Stimulated activated CD8-positive, alpha-beta memory T cell treated with anti-CD3 and anti-CD28 coated beads, Interleukin-7, amount 100 ng/mL, for 48 hours (primary cell): ENCODE measurements at places on chromosomes 6 and 20.

GRCh38 chr6:81172056-81172740, 580.3 kb downstream of the TENT5A start:
- no peak for DNase-seq

- no peak for DNase-seq
These were observed 24.9 kb downstream of the GPLD1 start for GRCh38 chr6:24464253-24465038.

DNA sequence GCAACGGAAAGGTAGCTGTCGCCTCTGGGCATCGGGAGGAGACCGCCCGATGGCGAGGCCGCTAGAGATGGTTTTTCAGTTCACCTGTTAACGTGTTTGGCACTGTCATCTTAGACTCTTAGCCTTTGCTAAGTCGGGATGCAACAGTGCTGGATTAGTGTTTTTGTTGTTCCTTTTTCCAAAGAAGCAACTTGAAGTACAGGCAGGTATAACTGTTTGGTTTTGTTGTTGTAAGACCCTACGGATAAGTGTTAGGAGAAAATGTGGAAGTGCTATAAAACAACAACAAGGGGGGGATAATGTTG, 723 bp downstream of the MANEA start:
- DNase-seq: no peak

- no peak for DNase-seq
These were observed 65.6 kb downstream of the TMEM200A start for GRCh38 chr6:130431346-130431852.

GRCh38 chr20:62668441-62669027, 26.2 kb downstream of the SLCO4A1 start:
- DNase-seq: no peak

DNA sequence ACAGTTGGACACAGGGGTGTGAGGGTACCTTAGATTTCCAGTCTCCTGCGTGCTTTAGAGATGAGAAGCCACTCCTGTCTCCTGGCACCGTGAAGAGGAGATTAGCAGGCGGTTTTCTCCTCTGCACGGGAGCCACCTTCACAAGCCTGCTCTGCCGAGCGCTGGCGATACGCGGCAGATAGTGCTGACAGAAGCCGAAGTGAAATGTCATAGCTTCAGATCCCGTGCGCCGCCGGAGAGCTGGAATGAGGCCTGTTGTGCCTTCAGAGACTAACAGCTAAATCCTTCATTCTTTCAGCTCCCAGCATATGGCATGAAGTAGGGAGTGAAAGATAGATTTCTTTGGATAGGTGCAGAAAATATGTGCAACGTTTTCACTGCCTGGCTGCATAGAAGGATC, 371.0 kb downstream of the TAF4 start:
- no peak for DNase-seq

GRCh38 chr20:60035-60918, 27.2 kb upstream of the DEFB125 start:
- no peak for DNase-seq
